ENCODE measurements at places on chromosomes 3 and 15.

- no peak for DNase-seq
These were observed 498.5 kb upstream of the CNTN4 start for GRCh38 chr3:1600206-1600605.

DNA sequence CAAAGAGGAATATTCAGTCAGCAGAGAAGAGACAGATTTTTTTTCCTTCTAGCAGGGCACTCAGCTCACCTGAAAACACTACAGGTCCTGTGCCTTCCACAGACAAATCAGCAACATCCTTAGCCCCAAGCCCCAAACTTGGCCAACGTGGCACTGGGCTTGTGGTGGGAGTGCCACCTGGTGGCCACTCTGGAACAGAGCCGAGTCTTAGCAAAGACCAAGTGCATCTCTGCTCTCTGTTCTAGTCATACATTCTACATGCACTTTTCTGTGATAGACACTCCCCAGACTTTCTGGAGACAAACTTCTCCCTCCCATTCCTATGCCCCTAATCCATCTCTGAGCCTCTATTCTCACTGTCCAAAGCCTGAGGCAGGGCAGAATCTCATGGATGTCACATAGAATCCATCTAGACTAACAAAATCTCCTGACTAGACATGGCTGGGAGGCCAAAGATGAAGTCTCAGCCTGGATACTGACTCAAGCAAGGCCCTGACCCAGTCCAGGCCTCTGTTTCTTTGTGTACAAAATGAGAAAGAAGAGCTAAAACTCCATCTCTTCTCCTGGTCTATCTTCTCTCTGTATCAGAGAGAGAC lies 5.1 kb upstream of the SEMA7A start:
- peak; percentile 74 for DNase-seq

- DNase-seq = no peak
These were observed 31.4 kb downstream of the STARD5 start for GRCh38 chr15:81292523-81293001.

DNA sequence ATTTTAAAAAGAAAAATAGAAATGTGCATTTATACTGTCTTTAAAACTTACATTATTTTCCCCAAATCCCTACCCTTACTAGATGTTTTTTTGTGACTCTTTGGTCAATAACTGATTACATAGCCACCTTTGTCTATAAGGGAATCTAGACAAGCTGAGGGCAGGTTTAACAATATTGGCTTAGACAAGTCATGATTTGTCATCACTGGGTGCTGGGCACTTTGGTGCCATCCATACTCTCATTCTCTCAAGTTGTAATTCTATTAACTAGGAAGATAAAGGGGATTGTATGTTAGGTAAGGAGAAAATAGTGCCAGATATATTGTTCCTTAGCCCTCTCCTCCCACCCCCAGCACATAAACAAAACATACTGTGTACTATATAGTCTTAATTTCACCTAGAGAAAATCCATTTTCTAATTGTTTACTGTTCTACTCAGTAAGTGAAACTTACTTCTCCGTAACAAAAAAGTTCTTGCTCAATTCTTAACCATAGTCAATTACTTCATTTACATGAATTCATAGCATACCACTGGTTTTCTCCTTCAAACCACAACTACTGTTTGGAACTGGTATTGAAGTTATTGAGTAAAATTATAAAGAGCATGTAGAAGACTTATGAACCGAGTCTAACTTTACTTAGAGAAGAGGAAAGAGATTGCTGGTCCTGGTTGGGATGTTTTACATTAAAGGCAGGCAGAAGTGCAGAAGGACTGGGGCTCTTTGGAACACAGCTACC lies 877.1 kb downstream of the PDCD6IP start:
- peak; percentile 61 for DNase-seq

DNA sequence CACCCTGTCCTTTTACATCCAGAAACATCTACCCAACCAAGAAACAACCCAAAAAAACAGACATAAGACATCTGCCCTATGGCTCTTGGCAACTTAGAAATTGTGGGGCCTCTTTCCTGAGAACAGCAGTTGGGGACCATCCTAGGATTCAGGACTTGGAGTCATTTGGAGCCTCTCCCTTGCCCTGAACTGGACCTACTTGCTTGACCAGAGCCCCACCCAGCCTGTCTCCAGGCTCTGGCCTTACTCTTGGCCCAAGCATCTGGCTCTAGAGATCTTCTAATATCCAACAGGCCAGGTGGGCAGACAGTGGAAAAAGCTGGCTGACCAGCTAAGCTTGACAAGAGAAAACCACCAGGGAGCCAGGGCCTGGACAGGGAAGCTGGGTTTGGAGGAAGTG lies 99.1 kb upstream of the C2CD4B start:
- DNase-seq = no peak

GRCh38 chr15:73386886-73387506 lies 18.2 kb upstream of the HCN4 start:
- no peak for DNase-seq

DNA sequence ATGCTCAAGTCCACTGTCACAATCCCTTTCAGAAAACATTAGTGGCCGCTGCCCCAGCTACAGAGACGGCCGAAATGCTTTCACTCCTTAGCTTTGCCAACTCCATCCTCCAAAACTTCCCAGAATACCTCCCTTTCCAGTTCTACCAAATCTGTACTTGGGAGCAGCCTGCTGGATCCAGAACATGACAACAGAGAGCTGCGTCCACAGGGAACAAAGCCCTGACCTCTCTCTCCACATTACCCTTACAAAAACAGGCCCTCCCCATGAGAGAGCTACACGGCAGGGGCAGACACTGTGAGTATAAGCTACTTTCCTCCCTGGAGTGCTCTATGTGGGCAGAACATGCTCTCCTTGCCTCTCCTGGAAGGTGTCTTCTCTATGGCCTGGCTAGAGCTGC lies 6.3 kb downstream of the RBM15B start:
- DNase-seq = no peak

DNA sequence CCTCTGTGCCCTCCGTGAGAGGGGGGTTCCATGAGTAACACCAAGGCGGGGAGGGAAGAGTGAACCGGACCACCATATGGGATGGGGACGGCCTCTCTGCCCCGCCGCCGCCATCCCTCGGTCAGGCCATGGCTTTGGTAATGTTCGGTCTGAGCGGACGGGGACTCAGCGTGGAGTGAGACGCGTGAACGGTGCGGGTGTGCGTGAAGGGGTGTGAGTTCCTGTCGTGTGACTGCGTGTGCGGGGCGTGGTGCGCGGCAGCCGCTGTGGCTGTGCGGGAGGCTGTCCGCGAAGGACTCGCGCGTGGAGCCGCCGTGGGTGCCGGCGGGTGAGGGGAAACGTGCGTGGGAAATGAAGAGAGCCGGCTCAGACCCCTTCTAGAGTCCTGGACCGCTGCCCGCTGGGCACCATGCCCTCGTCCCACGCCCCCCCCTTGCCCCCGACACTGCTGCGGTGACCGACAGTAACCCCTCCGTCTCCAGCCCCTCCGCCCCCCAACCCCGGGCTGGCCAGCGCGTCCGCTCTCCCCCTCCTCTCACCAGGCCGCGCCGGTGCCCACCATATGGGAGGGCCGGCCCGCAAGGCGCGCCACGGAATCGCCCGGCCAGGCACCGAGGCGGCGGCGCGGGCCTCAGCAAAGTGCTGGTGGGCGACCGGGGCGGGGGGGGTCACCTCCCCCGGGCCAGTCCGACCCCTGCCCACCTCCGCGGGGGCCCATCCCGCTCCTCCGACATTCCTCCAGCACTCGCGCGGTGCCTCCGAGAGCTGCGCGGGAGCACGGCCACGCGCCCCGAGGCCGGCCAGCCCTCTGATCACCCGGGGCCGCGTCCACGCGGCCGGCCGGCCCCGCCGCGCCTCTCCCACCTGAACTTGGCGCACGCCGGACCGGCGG lies 589 bp downstream of the KLF15 start:
- no peak for DNase-seq

GRCh38 chr3:66572090-66572675 lies 71.4 kb upstream of the LRIG1 start:
- DNase-seq = no peak

DNA sequence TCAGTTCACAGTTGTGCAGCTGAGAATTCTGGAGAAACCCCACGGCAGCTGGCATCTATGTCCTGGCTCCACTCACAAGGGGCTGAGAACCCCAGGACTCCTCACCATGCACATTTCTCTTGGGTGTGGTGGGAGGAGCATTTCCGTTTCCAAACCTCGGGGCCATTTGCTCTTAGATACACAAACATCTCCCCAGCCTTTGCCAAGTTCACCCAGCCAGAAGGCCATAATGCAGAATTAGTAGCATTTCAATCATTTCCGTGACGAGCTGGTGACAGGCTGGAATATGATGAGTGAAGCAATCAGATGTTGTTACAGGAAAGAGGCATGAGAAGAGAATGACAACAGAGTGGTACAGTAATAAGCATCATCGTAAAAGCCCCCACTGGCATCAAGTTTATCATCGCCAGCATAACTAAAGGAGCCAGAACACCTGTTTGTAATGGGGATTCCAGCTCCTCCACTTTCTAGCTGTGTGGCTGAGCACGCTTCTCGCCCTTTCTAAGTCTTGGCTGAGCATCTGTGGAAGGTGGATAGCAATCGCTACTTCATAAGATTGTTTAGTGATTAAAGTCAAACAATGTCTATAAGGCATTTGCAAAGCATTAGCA lies 82.0 kb downstream of the LIPC start:
- DNase-seq = no peak

DNA sequence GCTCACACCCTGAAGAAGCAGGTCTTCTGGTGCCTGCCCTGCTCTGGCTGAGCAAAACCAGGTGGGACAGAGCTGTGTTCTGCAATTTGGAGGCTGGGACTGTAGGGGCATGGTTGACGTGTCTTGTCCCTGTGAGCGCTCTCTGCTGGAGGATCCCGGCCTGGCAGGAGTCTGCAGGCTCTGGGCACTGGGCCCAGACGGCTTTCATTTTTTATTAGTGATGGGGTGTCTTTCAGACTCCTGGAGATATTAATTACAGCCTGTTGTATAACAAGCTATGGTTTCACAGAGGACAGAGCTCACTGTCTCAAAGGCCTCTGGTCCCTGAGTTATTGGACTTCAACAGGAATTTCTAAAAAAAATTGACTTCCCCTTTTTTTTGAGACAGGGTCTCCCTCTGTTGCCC lies 29.5 kb upstream of the ZNF710 start:
- DNase-seq = peak; percentile 56

DNA sequence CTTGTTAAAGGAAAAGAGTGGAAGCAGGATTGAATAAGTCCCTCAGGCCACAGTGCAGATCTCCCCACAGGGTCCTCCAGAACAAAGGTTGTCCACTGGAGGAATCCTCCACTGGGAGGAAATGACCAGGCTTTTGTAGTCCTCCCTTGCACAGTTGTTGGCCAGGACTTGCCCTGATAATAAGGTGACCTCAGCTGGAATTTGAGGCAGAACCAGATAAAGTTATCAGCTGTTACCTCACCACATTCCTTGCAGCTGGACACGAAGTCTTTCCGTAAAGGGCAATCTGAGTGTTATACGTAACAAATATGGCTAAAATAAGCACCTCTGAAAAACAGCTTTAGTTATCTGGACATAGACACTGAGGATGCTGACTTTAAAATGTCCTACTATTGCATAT lies 83.5 kb upstream of the NAALADL2 start:
- no peak for DNase-seq

DNA sequence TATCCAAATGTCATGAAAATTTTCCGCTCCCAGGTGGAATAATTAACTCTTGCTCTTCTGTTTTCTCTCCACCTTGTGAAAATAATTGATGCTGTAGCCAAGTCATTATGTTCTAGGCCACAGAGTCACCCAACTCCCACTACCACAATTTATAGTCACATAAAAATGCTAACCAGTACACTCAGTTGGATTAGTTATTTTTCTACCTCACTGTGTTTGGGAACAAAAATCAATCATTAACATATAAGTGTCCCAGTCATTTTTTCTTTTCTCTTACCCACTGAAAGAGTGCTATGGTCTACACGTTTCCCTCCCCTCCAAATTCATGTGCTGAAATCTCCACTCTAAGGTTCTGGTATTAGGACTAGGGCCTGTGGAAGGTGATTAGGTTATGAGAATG lies 255.6 kb upstream of the LMCD1 start:
- no peak for DNase-seq

DNA sequence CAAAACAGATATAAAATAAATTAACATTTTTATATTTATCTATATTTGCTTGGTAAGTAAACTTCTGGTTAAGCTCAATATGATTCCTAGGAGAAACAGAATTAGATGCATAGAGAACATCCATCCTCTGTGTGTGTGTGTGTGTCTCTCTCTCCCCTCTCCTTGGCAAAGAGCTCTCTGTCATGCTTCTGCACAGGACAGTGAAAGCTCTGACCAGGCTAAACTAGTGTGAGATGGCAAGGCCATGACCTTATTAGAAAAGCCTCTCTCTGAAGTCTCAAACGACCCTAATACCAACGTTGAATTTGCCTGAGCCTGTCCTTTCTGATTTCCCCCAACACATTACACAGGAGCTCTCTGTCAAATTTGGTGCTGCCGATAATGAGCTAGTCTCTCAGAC lies 746.0 kb downstream of the VGLL3 start:
- no peak for DNase-seq

GRCh38 chr3:128784232-128784631 lies 58.2 kb downstream of the RAB7A start:
- peak; percentile 30 for DNase-seq

DNA sequence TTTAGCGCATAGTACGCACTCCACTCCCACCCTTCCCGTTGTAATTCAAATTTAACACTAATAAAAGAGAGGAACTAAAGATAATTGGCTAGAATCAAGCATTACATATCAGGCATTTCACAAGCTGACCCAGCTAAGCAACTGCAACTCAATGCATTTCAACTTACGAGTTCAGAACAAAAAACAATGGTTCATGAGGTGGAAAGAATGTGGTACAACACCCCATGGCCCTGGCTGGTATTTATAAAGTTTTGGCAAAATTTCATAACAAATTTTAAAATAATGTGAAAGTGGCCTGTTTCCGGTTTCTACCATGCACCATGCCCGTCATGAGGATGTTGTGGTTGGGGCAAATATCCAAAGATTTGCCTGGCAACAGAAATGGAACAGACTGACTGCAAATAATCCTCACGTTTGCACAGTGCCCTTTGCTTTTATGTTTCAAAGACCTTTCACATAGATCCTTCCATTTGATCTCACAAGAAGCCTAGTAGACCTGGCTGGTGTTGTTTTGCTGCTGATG lies 455.3 kb upstream of the NR2F2 start:
- peak; percentile 47 for DNase-seq

GRCh38 chr3:151743855-151744254 lies 10.1 kb downstream of the AADACL2 start:
- DNase-seq = peak; percentile 38

- DNase-seq = no peak
These were observed 212.8 kb upstream of the EIF1B start for GRCh38 chr3:40096661-40097111.

- DNase-seq = no peak
These were observed 17.9 kb downstream of the HRH1 start for GRCh38 chr3:11172096-11172690.

GRCh38 chr15:85704720-85705429 lies 89.8 kb downstream of the KLHL25 start:
- DNase-seq = no peak

GRCh38 chr3:169939320-169939719 lies 27.3 kb upstream of the SEC62 start:
- no peak for DNase-seq

- no peak for DNase-seq
These were observed 81.6 kb upstream of the PRR20G start for GRCh38 chr3:127369356-127369935.

All from fibroblast of skin of right biceps (primary cell).